NCI-H446 (cell line): ENCODE measurements at places on chromosomes 2 and 18.
A peak's percentile ranks its signal among the peaks of the same experiment; 100 is the strongest.

GRCh38 chr2:126662621-126663020, 6.7 kb downstream of the GYPC start:
- no peak for DNase-seq

- no peak for DNase-seq
These were observed 92.8 kb upstream of the NRP2 start for GRCh38 chr2:205589479-205589878.

GRCh38 chr2:45726188-45726587, 74.7 kb downstream of the PRKCE start:
- DNase-seq, result no peak

- DNase-seq, result no peak
These were observed 64.1 kb downstream of the SLC66A2 start for GRCh38 chr18:79887181-79888000.

DNA sequence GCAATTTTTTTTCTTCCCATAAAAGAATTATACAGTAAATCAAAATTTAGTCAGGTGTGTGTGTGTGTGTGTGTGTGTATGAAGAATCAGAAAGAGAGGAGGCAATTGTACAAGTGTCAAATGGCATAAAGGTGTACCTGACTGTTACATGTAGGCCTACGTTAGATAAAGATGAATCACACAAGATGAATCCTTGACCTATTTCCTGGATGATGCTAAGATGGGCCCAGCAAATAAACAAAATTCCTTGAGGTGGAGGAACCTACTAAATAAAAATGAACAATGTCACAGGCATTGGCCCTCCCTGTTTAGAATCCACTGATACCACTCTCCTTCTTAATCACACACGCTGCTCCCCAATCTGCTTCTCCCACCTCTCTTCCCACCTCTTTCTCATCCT, 79.7 kb upstream of the LRATD1 start:
- no peak for DNase-seq

DNA sequence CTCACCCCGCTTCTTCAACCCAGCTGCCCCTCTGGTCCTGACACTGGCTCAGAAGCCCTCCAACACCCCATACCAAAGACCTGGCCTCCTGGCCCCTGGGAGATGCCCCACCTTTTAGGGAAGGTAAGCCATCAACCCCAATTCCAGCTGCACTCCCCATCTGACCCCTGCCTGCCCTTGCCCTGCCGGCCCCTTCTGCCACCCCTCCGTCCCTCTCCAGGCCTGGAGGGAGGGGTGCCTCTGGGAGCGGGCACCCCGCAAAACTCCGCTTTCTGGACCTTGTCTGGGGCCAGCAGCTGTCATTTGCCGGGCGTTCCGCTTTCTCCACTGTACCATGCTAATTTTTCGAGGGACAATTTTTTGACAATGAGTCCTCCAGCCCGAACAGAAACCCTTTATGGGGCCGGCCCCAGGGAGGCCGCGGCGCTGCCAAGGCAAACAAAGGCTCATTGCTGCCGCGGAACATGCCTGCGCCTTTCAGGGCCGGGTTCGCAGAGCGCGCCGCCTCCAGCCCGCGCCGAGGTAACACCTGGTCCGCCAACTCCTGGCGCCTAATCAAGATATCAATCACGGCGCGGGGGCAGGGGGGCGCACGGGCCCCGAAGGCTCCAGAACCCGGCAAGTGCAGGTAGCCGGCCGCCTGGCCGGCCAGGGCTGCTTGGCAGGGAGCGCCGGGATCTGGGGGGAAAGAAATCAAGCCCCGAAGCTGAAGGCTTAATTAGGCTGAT, 96.0 kb downstream of the INHBB start:
- DNase-seq, result no peak

DNA sequence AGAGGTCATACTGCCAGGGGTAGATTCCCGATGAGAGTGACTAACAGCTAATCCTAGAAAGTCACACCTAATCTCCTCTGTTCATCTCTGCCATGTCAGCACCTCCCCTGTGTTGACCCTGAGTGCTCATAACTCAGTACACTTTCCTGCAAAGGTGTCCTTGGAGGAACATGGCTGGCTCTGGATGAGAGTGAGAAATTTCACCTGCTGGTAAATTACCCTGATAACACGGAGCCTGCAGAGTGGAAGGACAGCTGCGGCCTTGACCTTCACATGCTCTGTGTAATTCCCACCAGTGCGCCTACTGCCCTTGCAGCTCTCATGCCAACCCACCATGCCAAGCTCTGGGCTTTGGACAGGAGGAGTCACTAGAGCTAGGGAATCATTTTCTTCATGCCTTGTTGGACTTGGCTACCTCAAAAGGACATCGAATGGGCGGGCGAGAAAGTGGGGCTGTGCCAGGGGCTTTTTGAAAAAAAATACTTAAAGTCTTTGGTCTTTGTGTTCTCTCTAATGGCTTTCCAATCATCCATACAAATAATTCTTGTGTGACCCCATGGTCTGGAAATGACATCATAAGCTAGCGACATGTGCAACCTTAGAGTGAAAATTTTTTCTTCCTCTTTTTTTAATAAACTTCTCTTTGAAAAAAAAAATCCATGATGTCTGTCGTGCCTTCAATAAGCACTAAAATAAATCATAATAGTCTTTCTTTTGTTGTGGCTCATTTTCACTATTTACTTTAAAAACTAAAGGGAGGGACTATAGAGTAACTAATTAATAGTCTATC, 319.9 kb downstream of the MYCN start:
- no peak for DNase-seq

DNA sequence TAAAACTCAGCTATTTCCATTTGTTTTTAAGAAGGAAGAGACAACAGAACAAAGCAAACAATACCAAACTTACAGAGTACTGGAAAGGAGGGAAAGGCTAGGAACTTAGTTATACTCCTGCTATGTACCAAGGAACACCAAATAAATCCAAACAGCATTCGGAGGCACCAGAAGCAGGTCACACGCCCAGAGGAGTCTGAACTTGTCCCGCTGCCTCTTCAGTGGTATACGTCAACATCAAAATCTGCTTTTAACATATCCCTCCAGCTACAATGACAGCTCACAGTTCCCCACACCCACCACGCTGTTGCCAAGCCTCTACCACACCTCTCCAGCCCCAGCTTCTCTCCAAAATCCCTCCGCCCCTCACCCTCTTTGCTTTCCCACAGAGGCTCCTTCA, 17.3 kb downstream of the C2orf76 start:
- no peak for DNase-seq

DNA sequence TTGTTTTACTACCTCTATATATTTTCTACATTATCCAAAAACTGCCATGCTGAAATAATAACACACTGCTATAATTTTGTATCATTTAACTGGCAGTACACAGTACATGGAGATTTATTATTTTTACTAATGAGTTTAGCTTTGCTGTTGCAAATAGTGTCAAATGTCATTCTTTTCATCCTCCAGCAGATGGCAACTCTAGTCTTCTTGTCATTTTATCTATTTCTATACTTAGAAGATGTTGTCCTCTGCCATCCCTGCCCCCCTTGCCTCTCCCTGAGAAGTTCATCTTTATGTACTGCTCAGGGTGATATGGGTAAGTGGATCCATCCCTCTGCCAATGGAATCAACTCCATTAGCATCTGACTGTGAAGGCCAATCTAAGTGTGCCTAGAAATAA, 21.7 kb upstream of the LRRTM1 start:
- DNase-seq, result peak; percentile 13

DNA sequence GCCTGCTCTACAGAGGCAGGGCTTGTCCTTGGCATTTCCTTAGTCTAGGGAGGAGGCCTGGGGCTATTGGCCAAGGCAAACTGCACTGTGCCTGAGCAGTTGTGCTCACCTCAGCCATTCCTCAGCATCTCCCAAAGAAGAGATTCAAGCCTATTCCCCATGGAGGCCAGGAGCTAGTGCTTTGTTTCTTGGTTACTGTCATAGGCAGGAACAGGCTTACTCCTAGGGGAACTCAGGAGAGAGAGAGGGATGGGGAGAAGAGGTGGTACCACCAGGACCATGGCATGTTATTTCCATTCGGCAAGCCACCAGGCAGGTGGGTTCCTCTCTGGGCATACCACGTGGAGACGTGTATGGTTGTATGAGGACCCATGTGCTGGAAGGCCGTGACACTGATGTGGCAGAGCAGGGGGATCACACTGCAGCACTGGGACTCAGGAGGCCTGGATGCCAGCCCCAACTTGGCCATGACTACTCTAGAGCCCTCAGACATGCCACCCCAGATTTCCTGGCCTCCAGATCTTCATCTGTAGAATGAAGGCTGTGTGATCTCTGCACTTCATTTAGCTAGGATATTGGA, 233.7 kb downstream of the LOXHD1 start:
- no peak for DNase-seq

DNA sequence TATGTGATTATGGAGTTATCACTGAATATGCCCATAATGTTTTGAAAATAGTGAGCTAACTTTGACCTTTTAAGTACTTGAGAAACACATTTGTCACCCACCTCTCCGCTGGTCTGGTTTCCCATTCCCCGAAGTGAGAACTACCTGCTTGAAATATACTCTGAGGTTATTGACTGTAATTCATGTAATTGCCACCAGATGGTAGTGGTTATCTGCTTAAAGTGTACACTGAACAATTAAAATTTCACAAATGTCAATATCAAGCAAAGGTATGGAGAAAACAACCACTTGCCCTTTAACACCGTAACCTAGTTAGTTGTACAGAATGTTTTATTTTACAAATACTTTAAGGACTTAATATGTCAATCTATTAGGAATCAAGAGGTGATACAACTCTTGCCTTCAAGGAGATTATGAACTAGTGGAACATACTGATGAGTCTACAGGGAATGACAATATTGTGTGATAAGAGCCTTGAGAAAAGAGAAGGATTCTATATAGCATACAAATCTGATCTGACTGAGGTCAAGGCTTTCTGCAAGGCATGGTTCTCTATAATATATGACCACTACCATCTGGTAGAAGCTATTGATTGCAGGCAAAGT, 316.8 kb upstream of the KCNH7 start:
- peak; percentile 43 for DNase-seq

GRCh38 chr2:68426848-68427579, 40.1 kb downstream of the FBXO48 start:
- DNase-seq, result no peak

DNA sequence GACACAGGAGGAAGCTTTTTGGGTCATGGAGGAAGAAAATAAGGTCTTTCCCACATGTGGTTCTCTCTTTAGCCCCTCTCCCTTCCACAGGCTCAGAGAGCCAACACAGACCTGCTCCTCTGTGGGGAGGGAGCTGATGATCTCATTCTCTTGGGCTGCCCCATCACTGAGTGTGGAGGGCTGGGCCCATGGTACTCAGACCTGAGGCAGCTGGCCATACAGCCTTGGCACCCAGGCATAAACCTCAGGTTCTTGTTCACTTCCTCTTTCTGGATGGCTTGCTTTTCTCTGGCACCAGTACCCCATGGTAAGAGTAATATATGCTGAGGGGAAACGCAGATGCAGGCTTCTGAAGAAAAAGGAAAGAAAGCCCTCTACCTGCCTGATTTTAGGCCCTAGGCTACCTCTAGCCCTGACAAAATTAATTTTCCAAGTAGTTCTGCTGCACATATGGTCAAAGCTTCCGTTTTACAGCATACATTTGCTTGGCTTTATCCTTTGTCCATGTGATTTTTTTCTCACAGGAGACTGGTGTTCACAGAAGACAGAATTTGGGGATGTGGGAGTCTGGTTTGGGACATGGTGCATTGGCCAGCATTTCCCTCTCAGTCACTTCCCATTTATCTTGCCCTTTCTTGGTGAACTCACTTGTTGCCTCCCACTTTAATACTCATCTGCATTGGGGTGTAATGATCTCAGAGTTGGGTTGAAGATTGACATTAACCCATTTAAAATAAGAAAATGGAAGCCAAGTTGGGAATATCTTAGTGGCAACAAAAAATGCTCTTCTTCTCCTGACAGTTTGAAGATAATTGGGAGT, 11.1 kb downstream of the DHRS9 start:
- DNase-seq, result no peak

DNA sequence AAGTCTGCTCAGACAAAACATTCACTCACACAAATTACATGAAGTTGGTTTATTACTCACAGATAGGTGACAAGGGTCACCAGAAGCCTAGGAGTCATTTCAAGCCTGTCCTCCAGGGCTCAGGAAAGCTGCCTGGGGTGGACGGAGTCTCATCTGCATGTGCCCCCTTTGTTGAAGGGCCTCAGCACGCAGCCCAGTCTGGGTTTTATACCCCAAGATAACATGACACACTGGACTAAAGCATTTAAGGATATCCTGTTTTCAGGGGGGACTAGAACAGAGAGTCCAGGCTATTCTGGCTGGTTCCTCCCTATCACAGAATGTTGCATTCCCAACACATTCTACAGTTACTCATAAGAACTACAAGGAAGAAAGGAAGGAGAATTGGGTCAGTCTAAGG, 164.7 kb downstream of the MREG start:
- DNase-seq, result no peak

DNA sequence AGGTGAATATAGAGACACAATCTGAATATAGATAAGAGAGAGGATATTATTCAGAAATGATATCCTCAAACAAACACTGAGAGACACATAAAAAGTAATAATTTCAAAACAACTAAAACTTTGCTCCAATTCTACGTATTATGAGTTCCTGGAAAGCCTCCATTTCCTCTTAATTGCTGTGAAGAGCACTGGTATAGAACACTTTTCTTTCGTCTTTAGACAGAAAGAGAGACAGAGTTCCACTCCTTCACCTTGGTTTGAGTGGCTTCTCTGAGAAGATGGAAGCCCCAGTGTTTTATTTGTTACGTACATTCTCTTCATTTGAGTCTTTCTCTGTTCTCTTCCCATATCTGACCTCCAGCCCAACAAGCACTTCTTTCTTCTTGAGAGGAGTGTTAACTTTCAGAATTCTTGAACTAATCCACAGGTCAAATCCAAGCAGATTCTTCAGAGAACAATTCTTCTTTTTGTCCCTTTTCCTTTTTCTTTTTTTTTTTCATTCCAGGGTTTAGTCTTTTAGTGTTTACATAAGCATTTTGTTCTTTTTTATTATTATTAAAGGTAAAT, 6.4 kb upstream of the PIK3C3 start:
- DNase-seq, result no peak

DNA sequence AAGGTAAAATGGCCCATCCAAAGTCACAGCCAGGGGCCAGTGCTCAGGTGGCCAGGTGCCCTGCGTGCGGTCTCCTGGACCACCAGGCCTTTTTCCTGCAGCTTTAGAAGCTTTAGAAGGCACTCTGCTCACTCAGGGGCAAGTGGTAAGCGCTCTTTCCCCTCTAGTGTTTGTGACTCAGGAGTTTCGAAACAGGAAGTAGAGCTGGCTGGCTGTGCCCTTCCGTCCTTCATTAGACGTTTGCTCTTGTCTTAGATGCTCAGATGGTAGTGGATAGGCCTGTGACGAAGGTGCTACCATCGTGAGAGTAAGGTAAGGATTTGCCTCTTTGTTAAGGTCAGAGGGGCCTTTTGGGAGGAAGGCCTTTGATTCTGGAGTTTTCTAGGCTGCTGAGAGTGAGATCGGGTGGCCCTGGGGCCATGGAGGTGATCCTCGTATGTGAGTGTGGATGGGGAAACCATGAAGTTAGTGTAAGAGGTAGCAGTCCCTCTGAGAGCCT, at the start of gene CASP8:
Gene CASP8 (plus strand): TSS at position 235 of the 499 bp plus-strand sequence. CDS start 5,951 bp downstream, outside the sequence.
- DNase-seq, result no peak

GRCh38 chr18:65057439-65058083, 693.3 kb upstream of the CDH7 start:
- DNase-seq, result no peak

GRCh38 chr2:3557639-3558204, 411 bp downstream of the RNASEH1 start:
- no peak for DNase-seq
